ENCODE measurements at places on chromosomes 7 and 10.

DNA sequence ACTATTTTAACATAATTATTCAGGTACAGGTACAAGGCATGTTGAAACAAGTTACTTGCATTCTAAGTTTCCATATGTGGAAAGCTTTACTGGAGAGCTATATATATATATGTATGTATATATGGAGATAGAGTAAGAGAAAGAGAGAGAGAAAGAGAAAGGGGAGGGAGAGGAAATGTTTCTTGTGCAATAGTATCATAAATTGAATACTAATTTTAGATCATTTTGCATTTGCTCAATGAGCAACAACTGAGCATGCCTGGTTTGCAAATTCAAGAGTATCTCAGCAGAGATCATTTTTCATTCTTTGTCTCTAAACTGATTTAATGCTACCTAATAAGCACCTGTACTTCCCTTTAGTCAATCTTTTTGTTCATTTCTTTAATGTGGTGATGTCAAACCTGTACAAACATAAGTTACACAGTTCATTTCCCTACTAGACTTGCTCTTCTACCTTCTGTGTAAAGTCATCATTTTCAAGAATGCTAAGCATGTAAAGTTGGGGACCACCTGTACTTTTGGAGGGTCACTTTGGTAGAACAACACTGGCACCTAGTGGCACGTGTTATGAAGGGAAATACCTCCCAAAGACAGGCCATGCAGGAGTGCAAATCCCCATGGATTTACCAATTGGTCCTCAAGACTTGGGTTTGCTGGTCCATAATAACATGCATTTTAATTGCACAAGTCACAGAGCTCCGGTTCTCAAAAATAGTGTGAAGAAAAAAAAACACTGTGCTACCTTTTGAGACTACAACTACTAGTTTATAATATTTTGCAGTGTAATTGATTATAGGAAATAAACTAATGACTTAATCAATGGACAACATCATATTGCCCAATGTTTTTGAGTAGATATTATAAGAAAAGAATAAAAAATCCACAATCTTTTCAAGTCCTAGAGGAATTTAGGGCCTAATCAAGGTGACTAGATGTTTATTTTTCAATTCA lies 431.2 kb upstream of the IGFBP3 start:
- no peak for DNase-seq

GRCh38 chr7:73827567-73828106 lies 3.2 kb upstream of the CLDN4 start:
- no peak for DNase-seq

DNA sequence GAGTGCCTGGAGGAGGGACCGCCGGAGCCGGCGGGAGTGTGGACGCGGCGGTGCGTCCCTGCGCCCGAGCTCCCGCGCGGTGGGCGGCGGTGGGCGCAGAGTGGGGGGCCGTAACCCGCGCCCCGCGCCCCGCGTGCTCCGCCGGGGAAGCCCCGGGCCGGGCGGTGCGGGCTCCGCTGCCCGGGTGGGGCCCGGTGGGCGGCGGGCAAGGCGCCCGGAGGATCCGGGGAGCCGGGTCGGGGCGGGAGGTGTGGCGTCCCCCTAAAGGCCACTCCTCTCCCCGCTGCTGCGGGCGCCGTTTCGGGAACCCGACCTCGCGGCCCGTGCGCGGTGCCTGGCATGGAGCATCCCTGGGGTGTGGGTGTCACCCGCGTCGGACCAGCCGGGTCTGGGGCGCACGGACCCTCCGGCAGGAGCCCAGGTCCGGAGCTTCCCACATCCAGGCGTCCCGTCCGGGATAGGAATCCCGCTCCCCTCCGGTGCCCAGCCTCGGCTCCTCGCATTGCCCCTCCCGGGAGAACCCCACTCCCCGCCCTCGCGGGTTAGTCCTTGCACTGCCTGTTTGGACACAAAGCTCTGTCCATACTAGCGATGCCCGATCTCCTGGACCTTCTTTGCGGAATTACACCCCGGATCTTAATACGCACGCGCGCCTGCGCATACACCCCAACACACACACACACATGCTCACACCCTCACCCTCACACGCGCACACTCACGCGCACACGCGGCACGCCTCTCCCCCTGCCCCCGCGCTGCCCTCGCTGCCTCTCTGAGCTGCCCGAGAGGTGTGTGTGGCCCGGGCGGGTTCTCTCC lies 723 bp downstream of the MTURN start:
- DNase-seq: no peak

DNA sequence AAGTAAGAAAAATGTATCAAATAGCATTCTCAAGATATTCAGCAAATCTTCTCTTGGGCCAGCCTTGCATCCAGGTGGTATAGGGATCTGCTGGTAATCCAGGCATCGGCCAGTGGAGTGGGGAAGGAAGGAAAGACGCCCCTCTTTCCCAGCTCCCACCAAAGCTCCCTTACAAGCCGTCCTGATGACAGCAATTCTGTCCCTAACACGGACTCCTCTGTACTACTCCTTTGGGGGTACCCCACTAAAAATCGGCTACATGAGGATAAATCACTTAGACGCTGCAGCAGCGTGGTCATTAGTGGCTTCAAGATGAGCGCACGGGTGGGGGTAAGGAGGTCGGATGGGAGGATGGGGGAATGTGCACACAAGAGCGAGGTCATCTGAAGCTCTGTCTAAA lies 24.7 kb upstream of the NUB1 start:
- DNase-seq: no peak

DNA sequence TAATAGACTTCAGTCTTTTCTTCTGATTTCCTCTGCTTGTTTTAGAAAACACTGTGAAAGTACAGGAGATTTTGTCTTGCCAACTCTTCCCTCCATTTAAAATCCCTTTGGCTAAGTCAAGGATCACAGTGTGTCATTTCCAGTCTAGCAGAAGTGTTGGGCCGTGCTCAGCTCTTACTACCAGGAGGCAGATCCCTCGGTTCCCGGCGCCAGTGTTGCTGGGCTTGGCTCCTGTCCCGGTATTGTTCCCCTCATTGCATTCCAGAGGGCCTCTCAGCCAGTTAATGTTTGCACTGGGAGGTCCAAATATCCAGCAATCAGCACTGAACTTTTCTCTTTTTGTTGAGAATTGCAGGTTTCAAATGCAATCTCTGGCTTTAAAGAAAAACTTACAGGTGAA lies 612.1 kb upstream of the MGMT start:
- DNase-seq: peak; percentile 71

- DNase-seq: no peak
Observed at GRCh38 chr10:5891009-5891408, 966 bp downstream of the FBH1 start.
